ENCODE measurements at places on chromosomes 5 and 9. TPM values are rescaled to one million over a fixed set of nuclear protein-coding genes. Genes with fewer than 3 reads are reported as not detected.

HSPB3 gene
- total RNA-seq, result not detected

MIGA2 gene
- total RNA-seq, result 25.5 TPM

FAM221B gene
- total RNA-seq, result not detected

CENPK gene
- total RNA-seq, result 2.1 TPM

FOXI1 gene
- not detected for total RNA-seq

DNA sequence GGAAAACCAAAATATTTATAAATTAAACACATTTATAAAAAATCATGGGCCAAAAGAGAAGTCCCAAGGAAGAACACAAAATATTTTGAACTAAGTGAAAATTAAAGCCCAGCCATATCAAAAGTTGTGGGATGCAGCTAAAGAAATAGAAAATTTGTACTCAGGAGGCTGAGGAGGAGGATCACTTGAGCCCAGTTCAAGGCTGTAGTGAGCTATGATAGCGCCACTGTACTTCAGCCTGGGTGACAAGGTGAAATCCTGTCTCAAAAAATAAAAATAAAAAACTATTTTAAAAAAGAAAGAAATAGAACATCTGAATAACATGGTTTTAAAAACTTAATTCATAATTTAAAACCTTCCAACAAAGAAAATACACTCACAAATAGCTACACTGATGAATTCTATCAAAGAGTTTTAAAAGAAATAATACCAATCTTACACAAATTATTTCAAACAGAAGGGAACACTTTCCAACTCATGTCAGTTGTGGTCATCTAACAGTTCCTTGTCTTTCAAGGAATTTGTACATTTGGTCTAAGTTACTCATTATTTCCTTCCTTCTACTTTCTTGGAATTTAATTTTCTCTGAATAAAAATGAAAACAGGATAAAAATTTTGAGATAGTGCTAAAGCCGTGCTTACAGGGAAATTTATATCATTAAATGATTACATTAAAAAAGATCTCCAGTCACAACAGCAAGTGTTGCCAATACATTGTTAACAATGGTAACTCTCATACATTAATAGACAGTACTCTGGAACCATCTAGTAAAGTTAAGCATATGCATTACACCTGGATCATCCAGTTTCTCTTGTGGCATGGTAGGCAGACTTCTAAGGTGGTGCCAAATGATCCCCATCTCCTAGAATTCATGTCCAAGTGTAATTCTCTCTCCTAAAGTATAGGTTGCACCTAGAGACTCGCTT, 17.8 kb downstream of the PTBP3 start:
- no peak for DNase-seq

- DNase-seq, result no peak
Measured at GRCh38 chr5:68243681-68244080, 28.1 kb downstream of the PIK3R1 start.

GRCh38 chr9:16012621-16013020, 459.8 kb downstream of the CCDC171 start:
- DNase-seq, result no peak

DNA sequence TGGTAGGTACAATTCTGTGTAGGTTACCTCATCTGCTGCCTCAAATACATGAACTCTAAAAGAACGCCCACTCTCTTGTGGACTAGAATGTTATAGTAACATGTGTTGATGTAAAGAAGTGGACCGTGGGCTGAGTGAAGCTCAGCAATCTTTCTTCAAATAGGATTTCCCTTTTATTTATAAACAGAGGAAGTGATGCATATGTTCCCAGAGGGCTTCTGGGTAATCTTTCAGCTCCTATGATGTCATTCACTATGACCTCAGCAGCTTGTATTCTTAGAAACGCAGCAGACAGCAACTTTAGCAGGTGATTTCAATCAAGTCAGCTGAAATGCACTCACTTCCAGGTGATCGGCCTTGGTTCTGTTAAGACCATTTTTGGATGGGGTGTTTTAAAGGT, 14.4 kb downstream of the F2RL2 start:
- DNase-seq, result no peak

- no peak for DNase-seq
Measured at GRCh38 chr9:110830495-110830894, 161.9 kb downstream of the MUSK start.

DNA sequence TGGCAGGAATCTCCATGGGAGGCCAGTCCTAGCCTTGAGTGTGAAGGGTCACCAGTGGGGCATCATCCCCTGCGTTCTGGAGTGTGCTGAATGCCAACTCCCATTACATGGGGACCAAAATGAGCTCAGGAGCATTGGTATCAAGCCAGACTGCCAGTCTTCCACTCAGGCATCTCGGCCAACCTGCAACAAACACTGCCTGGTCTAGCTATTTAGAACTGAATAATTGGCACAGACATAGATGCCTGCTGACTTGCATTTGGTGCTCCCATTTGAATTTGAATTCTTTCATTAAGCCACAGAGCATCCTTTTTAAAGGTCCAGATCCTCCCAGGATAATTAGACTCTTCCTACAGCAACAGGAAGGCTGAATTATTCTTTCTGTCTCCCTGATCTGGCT, 116.6 kb upstream of the ABCA1 start:
- DNase-seq, result no peak

- DNase-seq, result no peak
Measured at GRCh38 chr9:108991479-108991878, 21.8 kb downstream of the CTNNAL1 start.
